Stimulated activated CD4-positive, alpha-beta T cell treated with anti-CD3 and anti-CD28 coated beads, Interleukin-1b, Interleukin-23, amount 100 ng/mL, for 24 hours (primary cell): ENCODE measurements at places on chromosomes 12 and 14.

- DNase-seq, result no peak
Observed at GRCh38 chr12:14545144-14546124, 22.2 kb downstream of the PLBD1 start.

GRCh38 chr12:67112586-67112985, 156.6 kb upstream of the CAND1 start:
- DNase-seq, result no peak

- DNase-seq, result no peak
Observed at GRCh38 chr12:53601296-53601847, 24.8 kb downstream of the ATF7 start.

DNA sequence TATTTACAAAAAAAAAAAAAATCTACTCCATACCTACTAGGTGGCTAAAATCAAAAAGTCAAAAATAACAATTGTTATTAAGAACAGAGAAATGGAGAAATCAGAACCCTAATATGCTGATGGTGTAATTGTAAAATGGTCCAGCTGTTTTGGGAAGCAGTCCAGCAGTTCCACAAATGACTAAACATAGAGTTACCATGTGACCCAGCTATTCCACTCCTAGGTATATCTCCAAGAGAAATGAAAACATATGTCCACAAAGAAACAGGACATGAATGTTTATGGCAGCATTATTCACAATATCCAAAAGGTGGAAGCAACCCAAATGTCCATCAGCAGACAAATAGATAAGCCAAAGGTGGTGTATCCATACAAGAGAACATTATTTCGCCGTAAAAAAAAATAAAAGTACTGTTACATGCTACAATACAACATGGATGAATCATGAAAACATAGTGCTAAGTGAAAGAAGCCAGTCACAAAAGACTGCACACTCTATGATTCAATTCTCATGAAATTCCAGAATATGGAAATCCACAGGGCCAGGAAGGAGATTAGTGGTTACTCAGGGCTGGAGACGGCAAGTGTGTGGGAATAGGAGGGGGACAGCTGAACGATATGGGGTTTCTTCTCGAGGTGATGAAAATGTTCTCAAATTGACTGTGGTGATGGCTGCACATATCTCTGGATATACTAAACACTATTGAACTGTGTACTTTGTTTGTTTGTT, 9.1 kb upstream of the DPF3 start:
- DNase-seq, result no peak

DNA sequence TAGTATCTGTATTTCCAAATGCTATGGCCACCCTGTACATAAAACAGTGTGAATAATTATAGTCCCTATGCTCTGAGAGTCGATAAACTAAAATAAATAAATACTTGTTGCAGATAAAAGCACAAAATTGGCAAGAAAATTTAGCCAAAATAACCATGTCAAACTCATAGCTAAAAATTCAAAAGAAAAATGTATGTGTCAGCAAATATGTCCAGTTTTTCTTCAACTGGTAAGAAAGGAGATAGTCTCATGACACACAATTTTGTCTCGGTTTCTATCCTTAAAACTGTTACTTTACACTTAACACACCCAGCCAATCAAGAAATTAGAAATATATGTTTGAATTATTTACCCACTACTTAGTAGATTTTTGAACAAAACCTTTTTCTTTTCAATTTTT, 145.6 kb upstream of the FSCB start:
- DNase-seq, result no peak

GRCh38 chr12:68621472-68622081, 10.9 kb downstream of the RAP1B start:
- no peak for DNase-seq

DNA sequence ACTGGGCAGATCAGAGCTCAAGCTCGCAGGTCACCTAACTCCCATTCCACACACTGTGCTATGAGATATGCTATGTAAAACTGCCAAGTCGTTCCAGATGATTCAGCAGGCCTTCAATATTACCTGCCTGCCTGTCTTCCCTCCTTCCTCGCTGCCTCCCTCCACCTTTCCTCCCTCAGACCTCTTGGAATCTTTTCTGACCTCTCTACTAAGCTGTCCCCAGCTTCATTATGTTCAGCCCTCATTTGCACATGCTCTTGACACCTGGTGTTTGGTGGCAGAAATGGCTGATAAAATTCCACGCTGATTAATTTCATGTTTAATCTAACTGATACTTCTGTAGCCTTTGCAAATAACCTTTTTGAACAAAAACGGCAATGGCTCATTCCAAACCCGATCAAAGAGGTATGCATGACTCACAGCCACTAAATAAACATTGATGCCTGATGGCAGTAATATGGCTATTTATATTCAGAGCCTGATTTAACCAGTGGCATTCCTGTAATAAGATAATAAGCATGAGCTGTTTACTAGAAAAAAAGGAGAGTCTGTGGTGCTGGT, 130.8 kb upstream of the EGLN3 start:
- DNase-seq, result no peak

GRCh38 chr12:50979369-50980052, 27.2 kb downstream of the HIGD1C start:
- DNase-seq, result no peak

- no peak for DNase-seq
Observed at GRCh38 chr12:118841588-118841987, 139.8 kb upstream of the SRRM4 start.

DNA sequence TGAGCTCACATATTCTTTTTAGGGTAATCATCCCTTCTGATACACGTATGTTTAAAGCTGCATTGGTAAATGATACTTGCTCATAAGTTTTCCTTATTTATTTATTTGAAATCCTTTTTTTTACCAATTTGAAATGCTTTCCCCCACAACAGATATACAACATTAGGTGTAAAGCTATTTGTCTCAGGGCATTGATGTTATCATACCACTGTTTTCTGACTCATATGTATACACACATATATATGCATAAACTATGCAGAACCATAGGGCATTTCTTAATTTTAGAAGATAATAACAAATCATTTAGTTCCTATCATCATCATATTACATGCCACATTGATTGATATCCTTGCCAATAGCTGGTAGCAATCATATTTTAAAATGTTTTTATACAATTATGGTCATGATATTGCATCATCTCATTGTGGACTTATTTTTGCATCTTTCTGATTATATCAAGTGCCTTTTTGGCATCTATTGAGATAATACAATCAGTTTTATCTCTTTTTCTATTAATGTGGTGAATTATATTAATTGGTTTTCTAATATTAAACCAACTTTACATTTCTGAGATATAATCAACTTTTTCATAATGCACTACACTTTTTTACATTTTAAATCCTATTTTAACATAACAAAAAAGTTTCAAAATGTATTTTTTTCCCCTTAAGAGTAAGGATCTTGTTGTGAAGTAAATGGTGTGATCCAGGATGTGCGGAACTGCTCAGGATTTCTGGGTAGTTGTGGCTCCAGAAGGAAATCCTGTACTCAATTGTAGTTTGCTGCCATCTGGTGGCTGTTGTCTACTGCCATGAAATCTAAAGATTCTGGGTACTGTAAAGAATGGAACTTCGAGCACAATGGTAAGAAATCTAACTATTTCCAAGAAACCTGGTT, 16.7 kb downstream of the OR9K2 start:
- peak; percentile 10 for DNase-seq

DNA sequence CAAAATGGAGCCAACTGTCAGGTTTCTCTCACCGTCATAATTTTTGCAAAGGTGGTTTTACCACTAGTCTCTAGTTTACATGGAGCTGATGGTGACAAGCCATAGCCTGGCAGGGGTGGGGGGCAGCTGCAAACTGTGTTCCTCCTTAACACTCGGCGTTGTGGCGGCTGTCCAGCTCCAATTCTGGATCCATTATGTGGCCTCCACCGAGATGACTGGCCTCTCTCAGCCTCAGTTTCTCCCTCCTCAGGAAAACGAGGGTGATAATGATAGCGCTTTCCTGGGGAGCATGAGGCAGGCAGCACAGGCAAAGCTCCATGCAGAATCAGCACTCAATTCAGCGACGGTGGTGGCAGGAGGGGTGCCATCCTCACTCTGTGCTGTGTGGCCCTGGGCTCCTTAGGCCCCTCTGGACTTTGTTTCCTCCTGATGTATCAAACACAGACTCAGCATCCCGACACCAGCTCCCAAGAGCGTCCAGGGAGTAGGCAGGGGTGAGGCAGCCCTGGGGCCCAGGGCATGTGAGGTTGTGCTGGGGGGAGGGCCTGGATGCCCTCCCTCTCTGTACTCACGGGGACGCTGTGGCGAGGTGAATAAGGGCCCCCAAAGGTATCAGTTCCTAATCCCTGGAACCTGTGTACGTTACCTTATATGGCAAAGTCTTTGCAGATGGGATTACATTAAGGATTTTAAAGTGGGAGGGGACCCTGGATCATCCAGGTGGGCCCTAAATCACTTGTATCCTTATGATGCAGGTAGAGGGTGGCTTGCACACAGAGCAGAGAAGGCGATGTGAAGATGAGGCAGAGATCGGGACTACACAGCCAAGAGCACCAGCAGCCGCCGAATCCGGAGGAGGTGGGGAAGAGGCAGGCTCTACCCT, 46.8 kb upstream of the EIF5 start:
- DNase-seq, result no peak

GRCh38 chr14:69753860-69754259, 13.1 kb upstream of the SRSF5 start:
- DNase-seq, result no peak

DNA sequence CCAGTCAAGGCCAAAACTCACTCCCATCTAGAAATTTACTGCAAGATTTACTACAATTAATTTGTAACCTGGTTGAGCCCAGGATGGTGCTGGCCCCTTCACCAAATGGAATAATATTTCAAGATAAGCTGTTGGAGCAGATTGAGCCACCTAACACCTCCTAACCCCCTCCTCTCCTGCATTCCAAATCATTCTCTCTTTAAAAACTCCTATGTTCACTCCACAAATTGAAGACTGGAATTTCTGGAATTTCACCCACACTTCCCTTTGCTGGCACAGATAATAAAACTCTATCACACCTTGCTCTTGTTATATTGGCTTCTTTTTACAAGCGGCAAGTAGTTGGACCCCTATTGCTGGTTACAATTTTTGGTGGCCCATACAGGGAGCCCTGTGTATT, 41.7 kb downstream of the MIS18BP1 start:
- DNase-seq, result no peak

DNA sequence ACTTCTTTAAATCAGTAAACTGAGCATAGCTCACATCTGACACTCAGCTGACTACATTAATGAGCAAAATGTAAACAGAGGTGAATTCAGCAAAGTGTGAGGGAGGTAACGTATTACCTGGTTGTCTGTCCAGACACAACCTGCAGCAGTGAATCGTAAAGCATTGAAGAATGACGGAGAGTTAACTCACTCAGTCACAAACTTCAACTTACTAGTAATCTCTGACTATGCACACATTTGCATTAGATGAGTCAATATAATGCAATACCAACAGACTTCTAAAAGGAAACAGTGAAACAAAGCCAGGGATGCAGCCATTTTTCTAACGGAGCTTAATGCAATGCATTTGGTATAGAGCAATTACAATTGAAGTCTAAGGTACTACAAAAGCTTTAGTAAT, 40.0 kb downstream of the STX2 start:
- no peak for DNase-seq

DNA sequence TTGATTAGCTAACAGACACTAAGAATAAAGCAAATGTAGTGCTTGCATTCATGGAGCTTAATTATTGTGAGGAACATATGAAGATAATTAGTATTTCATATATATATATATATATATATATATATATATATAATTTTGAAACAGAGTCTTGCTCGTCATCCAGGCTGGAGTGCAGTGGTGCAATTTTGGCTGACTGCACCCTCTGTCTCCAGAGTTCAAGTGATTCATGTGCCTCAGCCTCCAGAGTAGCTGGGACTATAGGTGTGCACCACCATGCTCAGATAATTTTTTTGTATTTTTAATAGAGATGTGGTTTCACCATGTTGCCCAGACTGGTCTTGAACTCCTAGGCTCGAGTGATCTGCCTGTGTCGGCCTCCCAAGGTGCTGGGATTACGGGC, 1091.6 kb upstream of the TMEM132C start:
- no peak for DNase-seq

DNA sequence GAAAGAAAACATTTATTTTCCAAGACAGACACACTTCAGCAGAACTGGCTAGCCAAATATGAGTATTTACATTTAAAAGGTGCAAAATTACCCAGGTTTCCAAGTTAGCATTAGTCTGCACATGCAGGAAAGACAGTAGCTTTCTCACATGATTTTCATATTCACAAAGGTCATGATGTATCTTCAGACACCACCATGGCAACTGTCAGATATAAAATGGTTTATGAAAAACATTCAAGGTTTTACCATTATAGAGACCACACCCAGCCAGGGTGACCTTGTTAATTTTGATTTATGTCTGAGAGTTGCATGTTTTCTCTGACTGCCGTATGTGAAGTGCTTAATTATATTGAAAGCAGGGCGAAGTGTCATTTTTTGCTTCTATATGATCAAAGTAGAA, 91.2 kb downstream of the GXYLT1 start:
- no peak for DNase-seq

GRCh38 chr14:94372021-94372605, 16.3 kb downstream of the SERPINA1 start:
- no peak for DNase-seq

DNA sequence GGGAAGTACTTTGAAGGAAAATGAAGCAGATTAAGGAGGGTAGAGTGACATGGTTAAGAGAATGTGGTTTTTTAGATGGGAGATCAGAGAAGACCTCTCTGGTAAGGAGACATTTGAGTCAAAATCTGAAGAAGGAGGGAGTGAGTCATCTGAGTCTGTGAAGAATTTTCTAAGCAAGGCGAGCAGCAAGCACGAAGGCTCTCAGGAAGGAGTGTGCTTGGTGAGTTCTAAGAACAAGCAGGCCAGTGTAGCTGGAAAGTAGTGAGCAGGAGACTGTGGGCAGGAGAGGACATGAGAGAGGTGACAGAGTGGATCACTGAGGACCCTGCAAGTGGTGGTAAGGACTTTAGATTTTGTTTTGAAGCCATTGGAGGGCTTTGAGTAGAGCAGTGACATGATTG, 76.3 kb upstream of the FUT8 start:
- peak; percentile 23 for DNase-seq

GRCh38 chr12:130791629-130792028, 47.4 kb downstream of the STX2 start:
- DNase-seq, result no peak

- peak; percentile 19 for DNase-seq
Observed at GRCh38 chr12:122080149-122081082, 1.9 kb downstream of the MLXIP start.

DNA sequence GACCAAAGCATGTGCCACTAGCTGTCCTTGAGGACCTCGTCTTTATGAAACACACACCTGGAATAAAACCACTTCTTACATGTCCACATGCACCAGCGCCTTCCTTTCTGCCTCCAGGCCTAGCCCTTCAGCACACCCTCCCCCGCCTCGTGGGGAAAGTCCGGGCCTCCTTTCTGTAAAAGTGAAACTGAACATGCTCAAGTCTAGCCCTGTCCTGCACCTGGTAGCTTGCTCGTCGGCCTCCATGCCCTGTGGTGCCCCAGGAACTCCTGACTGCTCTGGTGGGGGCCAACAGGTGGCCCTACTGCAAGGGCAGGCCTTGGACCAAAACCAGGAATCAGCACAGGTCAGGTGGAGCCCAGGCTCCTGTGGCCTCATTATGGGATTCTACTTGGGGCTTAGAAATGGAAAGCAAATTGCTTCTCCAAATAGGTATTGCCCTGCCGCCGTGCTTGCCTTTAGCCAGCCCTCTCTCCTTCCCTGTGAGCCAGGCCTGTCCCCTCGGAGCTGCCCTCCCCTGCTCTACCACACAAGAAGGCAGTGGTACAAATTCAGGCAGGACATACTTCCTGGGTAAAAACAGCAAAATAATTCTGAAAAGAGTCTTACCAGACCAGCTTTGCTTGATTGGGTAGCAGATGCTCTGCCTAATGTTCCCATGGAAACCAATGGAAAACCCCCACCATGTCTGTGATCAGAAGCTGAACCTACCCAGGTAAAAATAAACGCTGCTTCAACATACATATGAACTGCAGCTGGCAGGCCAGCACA, 43.5 kb downstream of the ERH start:
- DNase-seq, result peak; percentile 23
